ENCODE measurements at places on chromosomes 2 and 18. TPM values are rescaled to one million over a fixed set of nuclear protein-coding genes. Genes with fewer than 3 reads are reported as not detected.
A peak's percentile ranks its signal among the peaks of the same experiment; 100 is the strongest.

- no peaks in the 10 kb centered on the region for H3K4me1 ChIP-seq
- no peak overlapping the region for H3K27ac ChIP-seq
- no peak for DNase-seq
- no peak overlapping the region for H3K4me3 ChIP-seq
- no peaks in the 10 kb centered on the region for H3K36me3 ChIP-seq
These were observed 147.8 kb upstream of the SRD5A2 start for GRCh38 chr2:31728406-31729064.

- no peak overlapping the region for H3K27ac ChIP-seq
- H3K4me1 ChIP-seq = no peaks in the 10 kb centered on the region
- no peaks in the 10 kb centered on the region for H3K27me3 ChIP-seq
- DNase-seq = no peak
- no peaks in the 10 kb centered on the region for H3K36me3 ChIP-seq
These were observed 150.5 kb upstream of the XPO1 start for GRCh38 chr2:61688369-61689334.

DNA sequence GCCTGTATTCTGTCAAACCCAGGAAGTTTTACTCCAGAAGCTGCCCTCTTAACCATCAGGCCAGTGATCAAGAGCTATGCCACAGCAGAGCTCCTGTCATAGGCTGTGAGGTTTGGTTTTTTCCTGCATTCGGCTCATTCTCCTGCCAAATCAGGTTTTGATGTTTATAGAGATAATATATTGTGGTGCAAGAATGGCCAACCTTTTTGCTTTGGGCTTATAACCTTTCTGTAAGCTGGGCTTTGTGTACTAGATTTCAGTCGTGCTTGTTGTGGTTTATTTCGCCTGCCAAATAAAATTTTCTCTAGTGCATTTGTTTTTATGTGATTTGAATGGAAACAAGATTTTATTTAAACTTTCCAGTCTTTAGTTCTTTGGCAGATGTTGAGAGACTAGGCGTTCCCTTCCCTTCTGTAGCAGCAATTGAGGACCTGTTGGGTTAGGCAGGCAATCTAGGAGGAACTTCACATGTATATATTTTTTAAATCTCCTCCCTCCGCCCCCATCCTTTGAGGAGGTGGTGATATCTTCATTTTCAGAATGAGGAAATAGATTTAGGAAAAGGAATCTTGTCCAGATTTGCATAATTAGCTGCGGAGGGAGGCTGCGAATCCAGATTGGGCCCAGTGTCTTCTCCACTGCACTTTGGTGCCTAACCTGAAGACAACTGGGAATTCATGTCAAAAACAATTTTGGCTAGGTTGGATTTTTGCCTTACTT, 2.6 kb downstream of the KDM3A start:
- H3K36me3 ChIP-seq = peaks cover 11% of the 10 kb centered on the region
- peaks cover 56% of the 10 kb centered on the region for H3K4me1 ChIP-seq
- no peak for DNase-seq
- peak overlapping the region; percentile 99 for H3K27ac ChIP-seq
- no peaks in the 10 kb centered on the region for H3K27me3 ChIP-seq
- peak overlapping the region; percentile 77 for H3K4me3 ChIP-seq

GCG gene
- not detected for total RNA-seq

DNA sequence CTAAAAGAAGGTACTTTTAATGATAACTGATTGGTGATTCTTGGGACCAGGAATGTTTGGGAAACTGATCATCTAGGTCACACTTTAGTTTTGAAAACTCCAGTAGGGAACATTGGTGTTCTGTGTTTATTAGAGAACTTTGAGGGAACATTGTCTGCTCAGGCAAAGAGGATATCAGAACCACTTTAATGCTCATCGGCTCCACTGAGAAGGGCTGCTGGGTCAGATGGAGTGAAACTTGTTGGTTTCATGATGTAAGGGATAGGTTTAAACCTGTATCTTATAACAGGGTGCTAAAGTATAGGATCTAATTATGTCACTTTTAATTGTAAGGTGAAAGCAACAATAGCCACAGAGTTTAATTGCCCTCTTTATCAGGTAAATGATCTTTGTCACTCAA, 14.2 kb upstream of the POLI start:
- no peak overlapping the region for H3K27ac ChIP-seq
- no peaks in the 10 kb centered on the region for H3K27me3 ChIP-seq
- H3K4me1 ChIP-seq = no peaks in the 10 kb centered on the region
- no peaks in the 10 kb centered on the region for H3K36me3 ChIP-seq

DNA sequence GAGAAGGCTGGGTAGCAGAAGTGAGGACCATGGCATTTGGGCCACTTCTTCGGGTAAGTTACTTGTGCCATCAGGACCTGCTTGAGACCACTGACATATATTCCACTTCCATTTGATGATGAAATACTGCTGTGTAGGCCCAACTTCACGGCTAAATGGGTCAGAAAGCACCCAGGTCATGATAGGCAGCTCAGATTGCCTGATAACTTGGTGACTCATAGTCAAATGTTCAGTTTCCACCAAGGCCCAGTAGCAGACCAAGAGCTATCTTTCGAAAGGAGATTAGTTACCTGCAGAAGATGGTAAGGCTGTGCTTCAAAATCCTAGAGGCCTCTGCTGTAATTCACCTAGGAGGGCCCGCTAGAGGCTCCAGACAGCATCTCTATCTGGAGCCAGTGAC, 31.8 kb upstream of the MEX3C start:
- H3K4me1 ChIP-seq = no peaks in the 10 kb centered on the region
- no peak for DNase-seq
- no peak overlapping the region for H3K4me3 ChIP-seq
- H3K27ac ChIP-seq = no peak overlapping the region
- no peaks in the 10 kb centered on the region for H3K27me3 ChIP-seq

SLC14A1 gene
- total RNA-seq = 23.9 TPM

ADNP2 gene
- total RNA-seq = 12.3 TPM

CNDP1 gene
- total RNA-seq = not detected

NXPH2 gene
- total RNA-seq = 1.3 TPM

DNA sequence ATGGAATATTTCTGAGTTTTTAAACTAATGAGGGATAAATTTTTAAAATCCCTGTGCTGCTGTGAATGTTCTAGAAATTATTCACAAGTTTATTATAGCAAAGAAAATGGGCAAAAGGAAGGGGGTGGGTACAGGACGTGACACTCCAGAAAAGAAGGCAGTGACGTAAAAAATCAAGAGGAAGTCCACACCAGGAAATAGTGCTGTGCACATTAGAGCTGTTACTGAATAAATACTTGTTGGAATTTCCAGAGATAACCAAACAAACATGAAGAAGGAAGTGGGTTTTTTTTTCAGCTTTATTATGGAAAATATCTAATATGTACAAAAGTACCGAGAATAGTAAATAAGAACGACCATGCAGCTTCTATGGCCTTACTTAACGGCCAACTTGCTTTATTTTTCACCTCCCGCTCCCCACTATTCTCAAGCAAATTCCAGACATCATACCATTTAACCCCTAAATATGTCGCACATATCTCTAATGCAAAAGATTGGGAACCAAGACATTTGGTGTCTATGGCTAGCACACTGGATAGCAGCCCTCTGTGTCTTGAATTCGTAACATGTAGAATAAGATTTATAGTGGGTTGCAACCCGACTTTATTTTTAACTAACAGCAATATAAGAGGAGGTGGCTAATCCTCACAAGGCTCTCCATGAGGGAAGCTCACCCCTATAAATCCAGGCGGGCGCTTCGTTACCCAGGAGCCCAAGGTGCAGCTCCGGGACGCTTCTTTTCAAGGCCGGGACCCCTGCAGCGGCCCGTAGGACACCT, 580 bp upstream of the NDUFV2 start:
- H3K4me3 ChIP-seq = peak overlapping the region; percentile 57
- H3K27me3 ChIP-seq = no peaks in the 10 kb centered on the region
- DNase-seq = no peak
- peak overlapping the region; percentile 95 for H3K27ac ChIP-seq

STAMBP gene
- total RNA-seq = 23.3 TPM

- no peak overlapping the region for H3K27ac ChIP-seq
- no peaks in the 10 kb centered on the region for H3K27me3 ChIP-seq
- no peak for DNase-seq
- peaks cover 40% of the 10 kb centered on the region for H3K4me1 ChIP-seq
- peaks cover 7% of the 10 kb centered on the region for H3K36me3 ChIP-seq
- H3K4me3 ChIP-seq = no peak overlapping the region
These were observed 9.2 kb downstream of the PTMA start for GRCh38 chr2:231717281-231718171.

Measured in right atrium auricular region (tissue), 2 donors.